ENCODE measurements at places on chromosomes 3 and 15. TPM values are rescaled to one million over a fixed set of nuclear protein-coding genes. Genes with fewer than 3 reads are reported as not detected.

DNA sequence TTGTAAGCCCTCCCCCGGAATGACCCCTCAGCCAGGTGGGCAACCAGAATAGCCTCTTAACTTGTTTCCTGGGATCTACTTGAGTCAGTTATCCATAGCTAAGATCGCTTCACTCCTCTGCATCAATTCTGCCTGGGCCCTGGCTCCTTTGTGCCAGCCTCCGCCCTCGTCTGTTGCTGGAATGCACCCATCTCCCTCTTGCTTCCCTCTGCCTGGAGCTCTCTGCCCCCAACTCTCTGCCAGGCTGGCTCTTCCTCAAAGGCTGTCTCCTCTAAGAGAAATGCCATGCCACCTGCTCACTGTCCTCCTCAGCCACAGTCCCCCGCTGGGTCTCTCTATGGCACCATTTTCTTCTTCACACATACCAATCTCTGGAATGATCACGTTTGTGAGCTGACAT is 240.8 kb downstream of the ADAMTS17 start:
- no peak for DNase-seq

DNA sequence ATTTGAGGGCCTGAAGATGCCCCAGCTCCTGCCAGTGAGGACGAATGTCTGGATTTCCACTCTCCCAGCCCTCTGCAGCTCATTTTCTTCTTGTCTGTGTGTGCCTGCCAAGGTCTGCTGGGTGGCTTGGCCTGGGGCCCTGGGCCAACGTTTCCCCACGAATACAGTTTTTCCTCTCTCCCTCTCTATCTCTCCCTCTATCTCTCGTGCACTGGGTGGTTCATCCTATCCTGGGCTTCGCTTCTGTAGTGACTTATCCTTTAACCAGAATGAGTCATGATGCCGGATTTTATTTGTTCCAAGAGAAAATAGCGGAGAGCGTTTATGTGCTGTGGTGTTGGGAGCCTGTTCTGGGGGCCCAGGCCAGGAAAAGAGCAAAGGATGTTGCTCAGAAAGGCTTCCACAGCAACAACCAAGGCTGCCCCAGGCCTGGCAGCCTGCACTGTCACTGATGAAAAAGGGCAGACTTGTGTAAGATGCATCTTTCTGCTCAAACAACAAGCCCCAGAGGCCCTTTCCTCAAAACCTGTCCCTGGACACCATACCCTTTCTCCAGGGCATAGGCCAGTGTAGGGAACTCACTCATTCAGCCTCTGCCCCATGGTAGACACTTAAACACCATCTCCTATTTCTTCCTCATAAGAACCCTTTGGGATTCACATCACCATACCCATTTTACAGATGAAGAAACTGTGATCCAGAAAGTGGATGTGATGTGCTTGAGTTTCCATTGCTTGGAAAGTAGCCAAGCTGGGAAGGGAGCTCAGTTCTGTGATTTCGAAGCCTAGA is 47.3 kb downstream of the ITGA11 start:
- no peak for DNase-seq

DNA sequence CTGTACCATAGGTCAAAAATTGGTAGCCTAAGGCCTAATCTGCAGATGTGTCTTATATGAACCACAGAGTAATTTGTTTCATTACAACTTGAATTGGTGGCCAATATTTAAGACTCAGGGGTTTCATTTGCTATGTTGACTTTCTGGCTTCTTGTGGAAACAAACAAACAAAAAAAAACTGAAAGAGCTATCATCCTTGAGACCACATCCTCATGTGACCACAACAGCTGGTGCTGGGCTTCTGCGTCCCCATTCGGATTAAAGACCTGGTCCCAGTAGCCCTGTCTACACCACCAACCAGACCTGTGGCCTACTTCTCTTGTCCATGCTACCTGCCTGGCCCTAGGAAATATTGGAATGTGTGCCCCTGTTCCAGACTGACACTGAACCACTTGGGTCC is 61.7 kb downstream of the STRIT1 start:
- DNase-seq, result no peak

GRCh38 chr3:46670000-46670890 is 23.2 kb downstream of the ALS2CL start:
- peak; percentile 6 for DNase-seq

DNA sequence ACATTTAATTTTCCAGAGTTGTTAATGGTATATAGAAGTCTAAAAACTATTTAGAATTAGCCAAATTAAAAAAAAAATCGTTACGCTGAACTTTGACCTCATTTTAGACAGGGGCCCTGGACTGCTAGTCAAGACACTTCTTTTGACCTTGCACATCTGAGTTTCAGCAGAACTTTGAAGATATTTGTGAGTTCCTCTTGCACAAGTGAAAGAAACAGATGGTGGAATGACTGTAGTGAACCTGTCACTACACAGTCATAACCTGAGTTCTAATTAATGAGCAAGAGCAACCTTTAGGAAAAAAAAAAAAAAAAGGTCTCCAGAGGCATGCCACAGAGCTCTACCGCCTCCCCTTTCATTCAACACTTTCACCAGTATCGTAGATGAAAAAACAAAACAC is 5.3 kb downstream of the MYO5C start:
- no peak for DNase-seq

- DNase-seq, result no peak
Measured at GRCh38 chr3:157271283-157271882, 111.4 kb upstream of the CCNL1 start.

DNA sequence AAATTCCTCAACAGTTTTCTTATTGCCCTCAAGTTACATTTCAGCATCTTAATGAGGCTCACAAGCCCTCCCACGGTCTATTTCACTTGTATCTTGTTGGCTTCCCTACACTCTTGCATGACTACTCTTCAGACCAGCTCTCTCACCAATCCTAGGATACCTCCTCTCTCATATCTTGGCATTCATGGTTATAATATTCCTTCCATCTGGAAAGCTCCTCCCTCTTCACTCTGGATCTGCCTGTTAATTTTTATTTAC is 8.5 kb upstream of the CCDC80 start:
- DNase-seq, result no peak

DNA sequence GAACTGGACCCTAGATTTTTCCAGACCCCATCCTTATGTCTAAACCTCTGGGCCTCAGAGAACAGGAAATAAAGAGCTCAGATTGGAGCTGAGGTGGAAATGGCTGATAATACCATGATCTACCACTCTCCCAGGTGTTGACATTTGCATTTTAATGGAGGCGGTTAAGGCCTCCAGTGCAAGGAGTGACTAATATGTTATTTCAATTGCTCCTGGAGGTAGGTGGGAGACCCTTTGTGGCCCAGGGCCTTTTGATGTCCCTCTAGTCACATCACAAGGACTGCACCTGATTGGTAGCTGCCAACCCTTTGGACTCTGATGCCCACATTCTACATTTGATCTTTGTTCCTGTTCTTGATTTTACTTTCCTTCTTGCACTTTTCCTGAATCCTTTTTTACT is 9.0 kb upstream of the ADCY5 start:
- no peak for DNase-seq

DNA sequence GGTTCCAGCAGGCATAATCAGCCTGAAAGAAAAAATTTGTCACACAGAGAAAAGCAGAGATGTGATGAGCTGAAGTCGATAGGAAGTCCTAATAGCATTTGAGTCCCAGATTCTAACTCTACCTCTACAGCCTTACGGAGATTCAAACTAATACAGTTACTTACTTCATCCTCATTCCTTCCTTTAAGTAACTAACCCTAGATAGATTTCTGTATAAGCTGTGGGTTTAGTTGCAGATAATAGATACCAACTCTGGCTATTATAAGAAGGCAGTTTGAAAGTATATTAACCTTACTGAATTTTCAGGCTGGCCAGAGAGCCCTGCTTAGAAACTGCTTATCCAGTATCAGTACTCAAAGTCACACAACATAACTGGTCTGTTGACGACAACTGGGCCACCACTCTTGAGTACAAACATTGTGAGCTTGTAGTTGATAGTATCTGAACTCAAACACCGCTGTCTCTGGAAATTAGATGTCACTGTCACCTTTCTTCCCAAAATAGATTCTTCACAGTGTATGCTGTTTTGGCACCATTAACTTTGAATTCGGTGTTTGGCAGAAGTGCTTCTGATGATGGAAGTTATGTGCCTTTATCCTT is 484.3 kb downstream of the DIPK2A start:
- no peak for DNase-seq

DNA sequence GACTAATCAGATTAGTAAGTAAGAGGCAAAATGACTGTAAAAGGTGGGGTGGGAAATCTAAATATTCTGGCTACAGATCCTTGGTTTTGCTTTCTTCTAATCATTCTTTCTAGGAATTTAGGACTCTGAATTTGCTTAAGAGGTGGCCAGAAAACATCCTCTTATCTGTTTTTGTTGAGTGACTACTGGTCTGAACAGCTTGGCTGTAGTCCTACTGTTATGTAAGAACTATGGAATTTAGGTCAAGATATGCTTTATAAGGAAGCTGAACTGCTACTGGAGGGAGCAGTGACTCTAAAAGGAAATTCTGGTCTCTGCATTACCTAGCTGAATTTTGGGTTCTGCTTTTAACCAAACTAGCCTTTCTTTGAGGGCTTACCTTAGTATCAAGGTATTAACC is 33.5 kb upstream of the CSPG5 start:
- DNase-seq, result no peak

DNA sequence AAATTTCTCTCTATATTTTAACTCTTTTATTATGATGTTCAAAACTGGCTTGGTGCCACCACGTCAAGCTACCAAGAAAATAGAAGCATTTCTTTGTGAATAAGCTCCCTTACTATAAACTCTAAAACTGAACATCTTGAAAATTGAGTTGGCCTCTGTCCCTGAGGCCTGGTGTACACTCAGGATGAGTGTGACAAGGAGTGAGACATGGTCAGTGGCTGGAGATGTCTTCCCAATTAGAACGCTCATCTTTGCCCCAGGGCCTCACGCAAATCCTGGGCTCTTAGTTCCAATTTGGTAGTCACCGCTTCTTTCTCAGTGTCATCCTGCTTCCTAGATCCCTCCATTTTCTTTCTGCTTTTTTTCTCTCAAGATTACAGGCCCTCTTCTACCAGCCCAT is 26.2 kb downstream of the SLC2A2 start:
- no peak for DNase-seq

DNA sequence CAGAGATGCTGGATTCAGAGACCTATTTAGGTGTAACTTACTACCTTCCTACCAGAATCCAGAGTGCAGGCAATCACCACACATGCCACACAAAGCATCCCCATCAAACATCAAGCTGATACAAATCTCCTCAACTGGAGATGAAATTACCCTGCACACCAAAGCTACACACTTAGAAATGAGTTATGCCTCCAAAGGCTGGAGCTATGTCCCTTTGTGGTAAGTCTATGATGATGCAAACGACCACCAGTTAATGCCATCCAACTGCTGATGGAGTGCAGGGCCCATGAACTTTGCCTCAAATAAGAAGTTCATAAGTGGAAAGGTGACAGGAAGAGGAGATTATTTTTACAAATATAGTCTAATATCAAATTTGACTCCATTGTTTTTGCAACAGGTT is 38.1 kb downstream of the PDZRN3 start:
- DNase-seq, result no peak

- no peak for DNase-seq
Measured at GRCh38 chr3:27943106-27943505, 221.0 kb upstream of the EOMES start.

DNA sequence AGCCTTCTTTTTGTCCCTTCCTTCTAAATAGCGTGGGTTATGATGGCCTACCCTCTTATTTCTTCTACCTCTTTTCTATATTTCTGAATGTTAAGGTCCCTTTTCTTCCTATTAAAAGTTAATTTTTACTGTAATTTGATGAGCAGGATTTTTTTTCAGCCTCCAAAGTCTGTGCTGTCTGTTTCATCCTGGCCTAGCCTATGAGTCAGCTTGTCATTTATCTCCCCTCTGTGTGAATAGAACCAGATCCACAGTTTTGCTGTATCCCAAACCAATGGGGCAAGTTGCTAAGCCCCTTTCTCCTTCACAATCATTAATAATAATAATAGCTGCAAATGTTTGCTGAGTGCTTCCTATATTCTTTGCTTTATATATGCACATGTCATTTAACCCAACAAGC is 18.1 kb upstream of the C3orf38 start:
- DNase-seq, result no peak

GRCh38 chr3:11672363-11672762 is 28.6 kb upstream of the VGLL4 start:
- DNase-seq, result no peak

- no peak for DNase-seq
Measured at GRCh38 chr3:50136714-50137405, 18.3 kb upstream of the SEMA3F start.

GRCh38 chr3:178381555-178381954 is 154.7 kb upstream of the KCNMB2 start:
- DNase-seq, result no peak

- DNase-seq, result no peak
Measured at GRCh38 chr15:77484994-77485393, 64.3 kb downstream of the HMG20A start.

GRCh38 chr3:135141672-135142071 is 346.6 kb downstream of the EPHB1 start:
- DNase-seq, result no peak

GRCh38 chr15:70341566-70341965 is 243.8 kb upstream of the TLE3 start:
- DNase-seq, result no peak

GRCh38 chr3:173865900-173866498 is 468.5 kb downstream of the NLGN1 start:
- DNase-seq, result no peak

DNA sequence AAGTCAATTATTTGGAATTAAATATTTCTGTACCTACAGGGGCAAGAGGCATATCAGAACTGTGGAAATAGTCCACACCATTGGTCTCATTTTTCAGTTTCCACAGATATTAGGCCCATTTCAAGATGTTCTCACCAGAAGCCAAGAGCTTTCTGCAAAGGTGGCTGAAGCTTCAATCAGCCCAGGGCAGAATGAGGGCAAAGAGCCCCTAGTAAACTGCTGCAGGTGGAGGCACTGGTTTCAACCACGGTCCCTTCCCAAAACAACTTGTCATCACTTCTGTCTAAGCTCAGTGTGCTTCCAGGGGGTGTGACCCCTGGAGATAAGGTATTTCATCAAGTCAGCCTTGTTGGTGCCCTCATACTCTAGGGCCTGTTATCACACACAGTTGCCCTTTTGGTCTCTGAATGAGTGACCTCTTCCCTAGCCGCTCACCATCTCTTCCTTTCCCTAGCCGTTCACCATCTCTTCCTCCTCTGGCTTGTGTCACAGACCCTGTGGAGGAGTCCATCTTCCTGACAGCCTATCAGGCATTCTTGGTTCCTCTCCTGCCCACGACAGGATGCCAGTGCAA is 21.2 kb downstream of the IL17RD start:
- DNase-seq, result no peak

GRCh38 chr3:123286308-123287023 is 84.7 kb downstream of the SEC22A start:
- no peak for DNase-seq

The FRMD5 gene
- not detected for total RNA-seq

The NCEH1 gene
- 19.8 TPM for total RNA-seq

The VGLL4 gene
- total RNA-seq, result 8.9 TPM

The HRG gene
- not detected for total RNA-seq

The ZNF502 gene
- total RNA-seq, result 1.8 TPM

The HRH1 gene
- 0.92 TPM for total RNA-seq

The MAGEL2 gene
- 0.09 TPM for total RNA-seq

The TRH gene
- total RNA-seq, result not detected

The DNAH12 gene
- total RNA-seq, result not detected

The PP2D1 gene
- total RNA-seq, result not detected

The NR2F2 gene
- total RNA-seq, result 14.6 TPM

The GOLGA8S gene
- not detected for total RNA-seq

The SLC33A1 gene
- total RNA-seq, result 7.0 TPM

The IQSEC1 gene
- 31.3 TPM for total RNA-seq

The VIPR1 gene
- 1.7 TPM for total RNA-seq

All from gastrocnemius medialis (tissue), 4 donors.